H1 (cell line): ENCODE measurements at places on chromosomes 11 and 22. TPM values are rescaled to one million over a fixed set of nuclear protein-coding genes. Genes with fewer than 3 reads are reported as not detected.

The ESAM gene
- 0.17 TPM in 1 of 2 replicates, not detected in the other for total RNA-seq

DNA sequence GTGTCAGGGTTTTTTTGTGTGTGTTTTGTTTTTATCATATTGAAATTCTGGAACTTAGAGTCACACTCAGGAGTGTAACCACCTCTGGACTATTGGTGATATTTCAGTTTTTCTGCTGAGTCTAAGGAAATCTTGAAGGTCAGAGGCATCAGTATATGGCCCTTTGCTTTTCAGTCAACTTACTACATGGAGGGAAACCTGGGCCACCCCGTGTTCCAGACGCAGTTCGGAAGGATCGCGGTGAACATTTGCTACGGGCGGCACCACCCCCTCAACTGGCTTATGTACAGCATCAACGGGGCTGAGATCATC, 19.9 kb downstream of the UPB1 start:
- DNase-seq: no peak

The CASP1 gene
- total RNA-seq: not detected in 2 replicates

- DNase-seq: no peak
Observed at GRCh38 chr11:100833276-100833675, 146.2 kb downstream of the ARHGAP42 start.

DNA sequence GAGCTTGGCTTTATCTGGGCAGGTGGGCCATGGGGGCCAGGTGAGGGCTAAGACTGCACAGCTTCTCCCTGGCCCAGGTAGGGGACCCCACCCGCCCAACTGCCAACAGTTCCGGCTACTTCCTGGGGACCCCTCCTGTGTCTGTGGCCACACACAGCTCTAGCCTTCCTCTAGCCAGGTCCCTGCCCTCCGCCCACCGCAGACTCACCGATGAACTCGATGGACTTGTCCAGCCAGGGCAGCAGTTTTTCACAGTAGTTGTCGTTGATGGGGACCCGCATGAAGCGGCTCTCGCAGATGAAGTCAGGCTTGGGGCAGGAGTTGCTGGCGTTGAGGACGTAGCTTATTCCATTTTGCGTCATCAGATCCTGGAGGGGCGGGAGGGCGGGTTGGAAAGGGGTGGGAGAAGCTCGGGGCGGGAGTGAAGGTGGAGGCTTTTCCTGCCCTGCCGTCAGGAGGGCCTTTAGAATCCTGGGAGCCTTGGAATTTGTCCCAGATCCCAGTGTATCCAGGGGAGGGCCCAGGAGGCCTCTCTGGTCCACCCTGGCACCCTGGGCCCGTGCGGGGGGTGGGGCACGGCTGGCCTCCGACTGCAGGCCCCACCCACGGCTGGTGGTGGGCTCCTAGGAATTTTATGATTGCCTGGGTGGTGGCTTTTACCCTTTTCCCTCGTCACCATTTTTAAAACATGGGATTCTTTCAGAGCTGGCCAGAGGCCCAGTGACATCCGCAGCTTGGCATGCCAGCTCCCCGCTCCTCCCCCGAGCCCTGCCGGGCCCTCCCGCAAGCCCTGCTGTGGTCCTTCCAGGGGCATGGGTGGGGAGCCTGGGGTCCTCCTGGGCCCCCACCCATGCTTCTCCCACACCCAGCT, 13.9 kb downstream of the DUSP8 start:
- DNase-seq: no peak

GRCh38 chr22:44218071-44218470, 37.3 kb downstream of the PARVG start:
- no peak for DNase-seq

DNA sequence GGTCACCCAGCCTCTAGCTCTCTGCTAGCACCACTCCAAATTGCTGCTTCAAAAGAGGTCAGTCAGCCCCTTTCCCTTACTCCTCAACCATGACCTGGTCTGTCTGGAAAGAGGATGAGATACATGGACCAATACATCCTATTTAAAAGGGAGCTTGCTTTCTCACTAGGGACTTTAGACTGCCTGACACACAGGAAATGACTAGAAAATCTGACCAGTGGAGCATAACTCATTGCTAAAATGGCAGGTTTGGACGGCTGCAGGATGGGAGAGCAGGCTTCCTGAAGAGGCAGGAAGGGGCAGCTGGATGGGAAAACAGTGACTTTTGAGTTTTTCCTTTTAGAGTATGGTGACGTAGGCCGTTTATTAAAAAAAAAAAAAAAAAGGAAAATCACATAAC, 25.3 kb downstream of the STIM1 start:
- no peak for DNase-seq

The HEPN1 gene
- not detected in 2 replicates for total RNA-seq

The NLRP14 gene
- 0.08 TPM in 1 of 2 replicates, not detected in the other for total RNA-seq
